ENCODE measurements at places on chromosomes 2 and 18. TPM values are rescaled to one million over a fixed set of nuclear protein-coding genes. Genes with fewer than 3 reads are reported as not detected.

Gene VWC2L
- not detected for total RNA-seq

Gene ELOA2
- not detected for total RNA-seq

DNA sequence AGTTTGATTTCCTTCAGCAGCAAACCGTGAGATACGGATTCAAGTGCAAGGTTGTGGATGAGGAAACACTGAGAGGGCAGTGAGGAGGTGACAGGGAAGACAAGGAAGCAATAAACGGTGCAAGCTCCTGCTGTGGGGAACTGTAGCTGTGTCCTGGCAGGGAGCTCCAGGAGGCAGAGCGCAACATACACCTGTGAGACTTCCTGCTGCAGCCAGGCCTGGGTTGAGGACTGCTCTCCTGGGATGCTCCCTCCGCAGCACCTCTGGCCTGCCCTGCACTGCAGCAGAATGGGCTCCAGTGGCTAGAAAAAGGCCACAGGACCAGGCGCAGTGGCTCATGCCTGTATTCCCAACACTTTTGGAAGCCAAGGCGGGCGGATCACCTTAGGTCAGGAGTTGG, 85.5 kb downstream of the MRO start:
- DNase-seq = no peak

DNA sequence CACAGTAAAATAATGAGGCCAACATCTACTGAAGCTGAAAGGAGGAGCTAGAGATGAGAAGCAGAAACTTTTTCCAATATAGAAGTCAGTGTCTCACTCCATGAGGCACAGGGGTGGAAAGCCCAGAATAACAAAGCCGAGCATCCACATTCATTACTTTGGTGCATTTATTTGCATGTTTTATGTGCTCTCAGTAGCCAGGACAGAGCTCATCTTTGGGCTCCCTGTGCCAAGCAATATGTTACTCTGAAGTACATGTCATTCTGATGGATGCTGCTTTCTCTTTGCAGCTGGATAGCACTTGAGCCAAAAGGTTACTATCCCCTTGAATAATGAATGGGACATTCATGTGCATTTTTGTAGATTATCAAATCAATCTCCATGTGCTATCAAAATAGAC, 338.6 kb upstream of the SOX11 start:
- no peak for DNase-seq

- DNase-seq = no peak
These were observed 182.5 kb downstream of the C1D start for GRCh38 chr2:67880291-67880761.

- DNase-seq = no peak
These were observed 65.2 kb downstream of the BCL11A start for GRCh38 chr2:60488291-60488690.

- no peak for DNase-seq
These were observed 26.8 kb downstream of the ATP8B1 start for GRCh38 chr18:57776354-57776753.
